ENCODE measurements at places on chromosomes 6 and 20.

GRCh38 chr6:135195522-135195921, 14.4 kb downstream of the MYB start:
- DNase-seq, result no peak

DNA sequence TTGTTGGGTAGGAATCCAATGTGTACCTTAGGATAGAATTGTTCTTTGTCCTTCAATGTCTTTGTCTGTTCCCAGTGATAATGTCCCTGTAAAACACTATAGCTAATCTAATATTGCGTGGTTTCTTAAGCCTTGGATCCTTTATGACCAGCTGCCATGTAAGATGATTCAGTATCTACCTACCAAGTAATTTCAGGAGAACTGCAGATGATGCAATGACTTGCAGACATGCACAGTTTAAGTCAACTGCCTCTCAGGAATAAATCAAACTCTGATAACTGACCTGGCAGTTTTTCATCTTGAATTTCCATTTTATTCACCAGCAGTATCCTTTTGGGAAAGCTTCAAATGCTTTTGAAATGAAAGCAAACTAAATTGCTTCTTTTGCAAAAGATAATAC, 157.8 kb downstream of the TPBG start:
- no peak for DNase-seq

DNA sequence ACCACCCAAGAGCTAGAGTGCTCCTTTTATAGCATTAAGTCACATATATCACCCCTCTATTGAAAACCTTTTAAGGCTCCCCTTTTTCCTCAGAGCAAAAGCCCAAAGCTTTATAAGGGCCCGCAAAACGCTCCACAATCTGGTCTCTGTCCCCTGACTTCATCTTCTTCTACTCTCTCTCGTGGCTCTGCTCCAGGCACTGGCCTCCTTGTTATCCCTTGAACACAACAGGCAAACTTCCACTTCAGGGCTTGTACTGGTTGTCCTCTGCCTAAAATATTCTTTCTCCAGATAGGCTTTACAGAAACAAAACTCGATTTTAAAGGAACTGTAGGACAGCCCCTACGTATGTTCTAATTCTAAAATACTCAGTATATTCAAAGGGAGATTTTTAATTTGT, 44.0 kb upstream of the SPDEF start:
- no peak for DNase-seq

DNA sequence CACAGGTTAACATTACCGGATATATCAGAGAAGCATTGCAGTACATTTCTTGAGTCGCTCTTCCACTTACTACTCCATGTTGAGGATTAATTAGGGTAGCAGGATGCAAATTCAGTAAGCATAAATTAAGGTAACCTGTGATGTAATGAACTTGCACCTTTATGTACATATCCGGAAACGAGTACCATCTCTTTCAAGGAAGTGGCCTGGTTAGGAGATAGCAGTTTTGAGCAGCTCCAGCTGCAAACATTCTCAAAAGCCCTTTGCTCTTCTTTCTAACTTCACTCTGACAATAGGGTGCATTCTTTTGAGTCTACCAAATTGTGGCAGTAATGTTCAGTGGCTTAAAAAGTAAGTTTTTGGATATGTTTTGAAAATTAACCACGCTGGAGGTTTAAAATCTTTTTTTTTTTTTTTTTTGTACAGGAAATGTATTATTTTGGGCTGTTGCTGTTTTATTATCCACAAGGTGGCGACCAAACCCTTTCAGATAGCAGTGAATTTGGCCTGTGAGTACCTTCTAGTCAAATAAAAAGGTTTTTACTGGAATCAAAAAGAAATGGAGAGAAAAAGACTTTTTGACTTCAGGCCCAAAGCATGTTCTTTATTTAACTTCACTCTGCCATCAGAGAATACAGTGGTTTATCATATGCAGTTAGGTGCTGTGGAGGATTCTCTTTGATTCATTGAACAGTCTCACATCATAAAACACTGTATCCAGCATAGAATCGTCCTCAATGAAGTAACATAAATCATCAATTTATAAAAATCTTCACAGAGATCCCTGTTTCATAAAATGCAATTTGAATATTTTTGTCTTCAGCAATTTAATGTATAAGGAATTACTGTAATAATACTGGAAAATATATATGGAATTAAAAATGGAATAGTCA, 8.9 kb downstream of the FAM217B start:
- no peak for DNase-seq

GRCh38 chr6:157228426-157229131, 94.7 kb downstream of the TMEM242 start:
- no peak for DNase-seq

DNA sequence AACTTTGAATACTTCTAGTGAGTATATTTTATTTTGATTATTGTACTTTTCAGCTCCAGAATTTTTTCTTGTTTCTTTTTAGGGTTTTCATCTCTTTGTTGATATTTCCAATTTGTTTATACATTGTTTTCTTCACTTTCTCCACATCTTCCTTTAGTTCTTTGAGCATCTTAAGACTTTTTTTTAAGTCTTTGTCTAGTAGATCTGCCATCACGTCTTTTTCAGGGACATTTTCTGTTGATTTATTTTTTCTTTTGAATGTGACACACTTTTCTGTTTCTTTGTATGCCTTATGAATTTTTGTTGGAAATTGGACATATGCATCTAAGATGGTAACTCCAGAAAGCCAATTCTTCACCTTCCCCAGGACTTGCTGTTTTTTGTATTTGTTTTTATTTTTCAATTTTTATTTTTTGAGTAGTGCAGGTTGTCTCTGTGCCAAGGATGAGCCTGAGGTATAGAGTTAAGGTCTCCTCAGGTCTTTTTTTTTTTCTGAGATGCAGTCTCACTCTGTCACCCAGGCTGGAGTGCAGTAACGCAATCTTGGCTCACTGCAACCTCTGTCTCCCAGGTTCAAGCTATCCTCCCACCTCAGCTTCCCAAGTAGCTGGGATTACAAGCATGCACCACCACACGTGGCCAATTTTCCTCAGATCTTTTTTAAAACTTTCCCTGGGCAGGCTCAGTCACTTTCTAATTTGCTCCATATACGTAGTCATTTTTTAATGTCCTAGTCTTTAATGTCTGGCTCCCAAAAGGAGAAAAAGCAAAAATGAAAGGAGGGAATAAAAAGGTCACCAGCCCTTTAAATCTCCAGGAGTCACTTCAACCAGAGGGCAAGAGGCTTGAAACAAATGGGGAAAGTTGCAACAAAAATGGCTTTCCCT, 6.7 kb upstream of the CMTR1 start:
- DNase-seq, result no peak

DNA sequence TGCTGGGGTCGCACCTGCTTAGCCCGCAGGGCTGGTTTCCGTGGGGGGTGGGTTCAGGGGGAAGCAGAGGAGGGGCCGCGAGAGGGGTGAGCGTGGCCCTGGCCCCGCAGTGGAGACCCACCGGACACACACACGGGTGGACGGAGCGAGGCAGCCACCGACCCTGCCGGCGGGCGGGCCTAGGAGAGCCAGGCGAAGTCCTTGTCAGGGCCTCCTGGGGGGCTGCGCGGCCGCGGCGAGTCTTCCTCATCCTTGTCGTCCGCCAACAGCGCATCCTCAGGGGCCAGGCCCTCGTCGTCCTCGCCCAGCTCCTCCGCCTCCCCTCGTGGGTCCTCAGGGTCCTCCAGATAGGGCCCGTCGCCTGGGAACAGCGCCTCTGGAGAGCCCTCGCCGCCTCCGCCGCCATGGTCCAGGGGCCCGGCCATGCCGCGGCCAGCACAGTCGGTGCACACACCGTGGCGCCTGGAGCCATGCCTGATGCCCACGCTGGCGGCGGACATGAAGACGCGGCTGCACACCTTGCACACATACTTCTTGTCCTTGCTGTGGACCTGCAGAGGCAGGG, 7.3 kb downstream of the SLC2A4RG start:
- no peak for DNase-seq

DNA sequence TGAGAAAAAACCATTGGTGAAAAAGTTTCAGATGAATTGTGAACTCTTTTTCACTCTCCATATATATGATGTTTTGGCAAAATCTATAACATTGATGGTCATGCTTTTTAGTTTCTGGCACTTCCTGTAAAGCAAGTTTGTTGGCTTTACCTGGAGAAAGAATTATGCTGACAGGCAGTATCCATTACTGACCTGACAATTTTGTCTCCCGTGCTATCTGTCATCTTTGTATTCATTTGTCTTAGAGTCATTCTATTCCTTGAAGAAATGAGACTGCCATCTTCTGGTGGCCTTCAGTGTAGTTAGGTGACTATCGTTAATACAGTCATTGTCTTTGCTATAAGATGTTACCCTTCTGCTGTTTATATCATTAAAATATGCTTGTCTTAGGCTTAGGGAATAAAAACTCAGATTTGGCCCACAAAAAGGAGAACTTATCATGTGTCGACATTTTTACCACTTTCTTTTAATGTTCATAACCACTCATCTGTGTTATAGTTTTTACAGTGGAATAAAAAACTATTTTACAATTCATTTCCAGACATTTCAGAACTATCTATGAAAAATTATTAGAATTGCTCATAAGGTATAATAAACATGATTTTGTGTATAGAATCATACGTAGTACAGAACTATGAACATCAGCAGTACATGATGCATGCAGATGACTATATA, 707.0 kb downstream of the EPM2A start:
- no peak for DNase-seq

DNA sequence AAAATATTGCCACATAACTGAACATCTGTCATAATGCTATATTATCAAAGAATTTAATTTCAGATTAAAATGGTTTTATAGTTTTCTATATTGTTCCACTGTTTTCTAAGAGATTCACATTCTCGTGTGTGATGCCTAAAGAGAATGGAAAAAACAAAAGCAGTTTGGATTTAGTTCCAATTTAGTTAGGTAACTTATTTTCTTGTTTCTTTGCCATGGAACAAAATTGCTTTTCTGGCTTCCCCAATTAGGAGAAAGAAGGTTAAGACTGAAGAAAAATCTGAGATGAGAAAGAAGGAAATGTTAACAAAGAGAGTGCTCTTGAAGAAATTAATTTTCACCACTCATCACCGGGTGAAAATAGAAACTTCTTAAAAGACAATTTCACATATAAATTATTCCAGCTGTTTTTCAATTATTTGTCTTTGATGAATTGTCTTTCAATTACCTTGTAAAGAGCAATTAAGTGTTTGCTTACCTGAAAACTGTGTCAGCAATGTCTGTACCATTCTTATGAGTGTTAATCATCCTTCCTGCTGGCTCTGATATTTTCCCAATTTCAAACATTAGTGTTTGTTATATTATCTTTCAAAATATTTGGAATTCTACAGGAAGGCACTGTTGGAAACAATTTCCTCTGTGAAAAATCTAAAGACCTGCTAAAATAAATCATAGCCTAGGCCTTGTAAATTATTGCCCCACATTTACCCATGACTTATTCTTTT, 19.5 kb downstream of the PHACTR2 start:
- DNase-seq, result no peak

- no peak for DNase-seq
These were observed 11.3 kb upstream of the SERPINB1 start for GRCh38 chr6:2852921-2853322.

DNA sequence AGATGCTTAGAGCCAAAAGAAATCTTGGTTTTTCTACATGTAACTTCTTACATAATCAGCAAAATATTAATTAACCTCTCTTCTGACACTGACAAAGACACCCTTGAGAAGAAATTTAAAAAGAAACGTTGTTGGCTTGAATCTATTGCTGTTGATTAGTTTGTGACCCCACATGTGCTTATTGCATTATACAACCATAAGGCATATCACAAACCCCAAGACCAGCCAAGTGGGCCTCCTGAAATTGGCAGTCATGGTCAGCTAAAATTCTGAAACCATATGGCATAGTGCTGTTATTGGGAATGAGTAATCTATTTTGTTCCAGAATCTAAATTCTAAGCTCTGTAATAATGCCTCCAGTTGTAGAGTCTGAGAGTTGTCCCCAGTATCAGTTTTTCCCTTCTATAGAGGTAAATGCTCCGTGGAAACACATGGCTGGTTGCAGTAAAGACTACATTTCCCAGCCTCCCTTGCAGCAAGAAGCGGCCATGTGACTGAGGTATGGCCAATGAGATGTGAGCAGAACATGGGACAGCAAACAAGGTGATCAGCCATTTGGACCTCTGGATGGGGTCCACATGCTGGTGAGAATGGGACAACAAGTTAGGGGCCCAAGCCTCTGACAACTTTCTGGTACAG, 42.3 kb upstream of the PTPN1 start:
- no peak for DNase-seq

GRCh38 chr6:165876588-165876987, 213.5 kb upstream of the PDE10A start:
- DNase-seq, result no peak

GRCh38 chr20:4774207-4774606, 52.5 kb downstream of the PRND start:
- DNase-seq, result no peak

- DNase-seq, result no peak
These were observed 39.3 kb downstream of the GFOD1 start for GRCh38 chr6:13447949-13448724.

DNA sequence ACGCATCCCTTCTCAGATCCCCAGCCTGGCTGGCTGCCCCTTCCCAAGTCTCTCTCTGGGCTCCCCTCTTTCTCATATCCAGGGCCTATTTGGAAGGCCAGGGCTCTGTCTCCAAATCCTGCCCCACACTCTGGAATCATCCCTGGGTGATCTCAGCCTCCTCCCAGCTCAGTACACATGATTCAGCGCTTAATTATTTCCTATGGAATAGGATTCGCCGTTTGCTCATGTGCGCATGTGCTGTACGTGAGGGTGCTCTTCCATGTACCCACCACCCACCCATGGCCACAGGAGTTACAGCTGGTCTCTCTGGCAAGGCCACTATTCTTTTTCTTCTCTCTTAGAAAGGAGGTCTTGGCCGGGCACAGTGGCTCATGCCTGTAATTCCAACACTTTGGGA, 81.7 kb upstream of the FOXP4 start:
- no peak for DNase-seq

DNA sequence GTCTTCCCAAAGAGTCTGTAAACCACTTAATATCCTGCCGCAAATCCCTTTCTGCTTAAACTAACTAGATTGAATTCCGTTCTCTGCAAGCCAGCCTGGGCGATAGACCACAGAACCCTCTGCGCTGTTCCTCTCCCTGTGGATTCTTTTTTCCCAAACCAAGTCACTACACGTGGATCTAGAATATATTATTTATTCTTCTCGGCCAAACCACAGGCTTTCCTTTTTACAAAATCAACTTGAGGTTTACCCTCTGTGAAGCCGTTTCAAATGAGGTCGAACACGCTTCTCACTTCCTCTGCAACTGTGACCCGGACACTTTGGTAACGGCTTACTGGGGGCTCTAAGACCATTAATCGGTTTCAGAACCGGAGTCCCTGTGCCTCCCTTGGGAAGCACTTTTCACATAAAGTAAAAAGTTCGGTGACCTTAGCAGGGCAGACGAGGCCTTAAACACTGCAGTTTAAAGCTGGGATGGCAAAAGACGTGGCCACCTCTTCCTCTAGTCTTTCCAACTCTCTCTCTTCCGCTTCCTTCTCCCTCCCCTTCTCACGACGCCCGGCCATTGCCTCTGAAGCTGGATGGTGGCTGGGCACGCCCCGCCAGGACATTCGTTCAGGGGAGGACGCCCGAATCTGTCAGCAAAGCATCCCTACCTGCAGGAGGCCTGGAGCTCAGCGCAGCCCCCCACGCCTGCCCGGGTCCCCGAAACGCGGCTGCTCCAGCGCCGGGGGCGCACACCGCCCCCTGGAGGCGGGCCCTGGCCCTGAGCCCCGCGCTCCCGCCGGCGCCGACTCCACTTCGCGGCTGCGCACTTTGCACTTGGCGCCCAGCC, 55.0 kb upstream of the FOXC1 start:
- DNase-seq, result no peak

GRCh38 chr6:82380566-82381185, 17.1 kb downstream of the TPBG start:
- DNase-seq, result no peak
